ENCODE measurements at places on chromosomes 7 and 10. TPM values are rescaled to one million over a fixed set of nuclear protein-coding genes. Genes with fewer than 3 reads are reported as not detected.

GRCh38 chr10:43409385-43410109 is 561 bp upstream of the HNRNPF start:
- peak; percentile 64 for DNase-seq

DNA sequence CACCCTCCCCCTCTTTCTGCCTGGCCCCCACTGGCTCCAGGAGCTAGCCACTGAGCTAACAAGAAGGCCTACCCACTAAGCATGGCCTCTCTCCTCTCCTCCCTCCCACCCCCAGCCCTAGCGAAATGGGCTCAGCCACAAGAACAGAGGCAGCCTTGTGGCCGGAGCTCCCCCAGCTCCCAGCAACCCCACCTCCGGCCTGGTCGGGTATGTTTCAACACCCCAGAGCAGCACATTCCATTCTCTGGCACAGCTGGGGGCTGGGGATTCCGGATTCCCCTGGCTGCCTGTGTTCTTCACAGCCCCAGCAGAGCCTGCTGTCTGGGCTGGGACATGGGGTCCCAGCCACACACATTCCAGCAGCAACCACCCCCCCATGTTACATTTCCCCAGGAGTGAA is 9.0 kb downstream of the SFRP5 start:
- DNase-seq, result peak; percentile 45

DNA sequence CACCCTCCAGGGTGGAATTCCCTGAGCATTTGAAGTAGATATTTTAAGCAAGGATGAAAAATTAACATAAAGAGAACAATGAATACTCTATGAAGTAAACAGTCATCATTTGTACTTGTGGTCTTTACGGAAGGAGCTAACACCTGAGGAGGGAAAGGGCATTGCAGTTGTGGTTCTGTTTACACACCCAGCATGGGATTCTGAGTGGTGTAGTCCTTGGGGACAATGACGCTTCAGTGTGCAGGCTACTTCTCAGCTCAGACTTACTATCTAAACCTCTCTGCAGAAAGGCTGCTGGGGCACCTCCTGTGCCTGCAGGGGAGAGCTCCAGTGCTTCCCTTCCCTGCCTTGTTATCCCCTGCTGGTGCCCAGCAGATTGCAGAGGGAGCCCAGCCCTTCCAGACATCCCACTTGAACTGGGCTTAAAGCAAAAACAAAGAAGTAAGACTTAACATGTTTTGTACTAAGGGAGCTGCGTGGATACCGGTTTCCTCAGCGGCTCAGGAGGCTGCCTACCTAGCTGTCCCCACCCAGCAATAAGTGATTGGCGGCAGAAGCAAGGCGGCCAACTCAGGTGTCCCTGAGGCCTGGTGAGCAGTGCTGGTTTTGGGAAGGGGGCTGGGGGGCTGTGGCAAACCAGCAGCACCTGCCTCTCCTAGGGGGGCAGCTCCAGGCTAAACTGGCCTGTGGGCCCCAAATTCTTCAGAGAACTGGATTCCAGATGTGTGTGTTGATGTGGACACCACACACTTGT is 89.1 kb downstream of the CELF2 start:
- DNase-seq, result no peak

Gene WEE2
- total RNA-seq, result not detected

GRCh38 chr10:21281765-21282484 is 243.6 kb downstream of the SKIDA1 start:
- DNase-seq, result no peak

- DNase-seq, result no peak
Observed at GRCh38 chr7:16202303-16202702, 219.0 kb downstream of the CRPPA start.

DNA sequence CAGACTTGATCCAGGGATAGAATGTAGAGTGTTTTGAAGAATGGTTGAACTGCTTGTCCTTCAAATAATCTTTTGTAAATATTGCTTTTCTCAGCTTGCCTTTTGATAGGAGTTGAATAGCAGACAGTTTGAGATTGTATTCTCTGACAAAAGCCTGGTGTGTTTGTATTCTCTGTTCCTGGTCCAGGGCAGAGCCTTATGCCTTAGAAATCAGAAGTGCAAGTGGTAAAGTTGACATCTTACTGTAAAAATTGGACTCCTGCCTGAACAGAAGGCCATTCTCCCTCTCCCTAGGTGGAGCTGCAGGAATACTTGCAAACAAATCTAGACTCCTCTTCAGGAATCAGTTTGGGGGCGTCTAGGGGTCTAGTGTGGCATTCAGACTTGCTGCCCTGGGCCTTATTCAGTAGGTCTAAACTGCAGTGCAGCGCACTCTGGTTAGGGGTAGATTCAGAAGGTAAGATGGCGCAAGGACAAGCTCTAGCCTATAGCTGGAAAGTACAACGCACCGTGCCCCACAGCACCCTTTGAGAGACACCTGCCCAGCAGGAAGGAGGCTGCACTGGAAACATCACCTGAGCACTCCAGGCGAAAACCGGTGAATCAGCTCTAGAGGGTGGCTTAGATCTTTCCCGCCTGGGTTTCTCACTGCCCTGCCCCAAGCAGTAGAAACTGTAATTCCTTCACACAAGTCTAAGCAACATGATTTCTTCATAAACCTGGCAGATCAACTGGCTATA is 608.5 kb upstream of the GALNT17 start:
- DNase-seq, result no peak

- DNase-seq, result no peak
Observed at GRCh38 chr7:99693427-99694200, 13.8 kb upstream of the CYP3A5 start.

Gene KIAA1217
- total RNA-seq, result 32.6 TPM

GRCh38 chr7:17063045-17063383 is 181.2 kb upstream of the AGR3 start:
- DNase-seq, result no peak

GRCh38 chr10:7948371-7949000 is 106.0 kb upstream of the GATA3 start:
- no peak for DNase-seq

Gene MSMB
- total RNA-seq, result not detected

DNA sequence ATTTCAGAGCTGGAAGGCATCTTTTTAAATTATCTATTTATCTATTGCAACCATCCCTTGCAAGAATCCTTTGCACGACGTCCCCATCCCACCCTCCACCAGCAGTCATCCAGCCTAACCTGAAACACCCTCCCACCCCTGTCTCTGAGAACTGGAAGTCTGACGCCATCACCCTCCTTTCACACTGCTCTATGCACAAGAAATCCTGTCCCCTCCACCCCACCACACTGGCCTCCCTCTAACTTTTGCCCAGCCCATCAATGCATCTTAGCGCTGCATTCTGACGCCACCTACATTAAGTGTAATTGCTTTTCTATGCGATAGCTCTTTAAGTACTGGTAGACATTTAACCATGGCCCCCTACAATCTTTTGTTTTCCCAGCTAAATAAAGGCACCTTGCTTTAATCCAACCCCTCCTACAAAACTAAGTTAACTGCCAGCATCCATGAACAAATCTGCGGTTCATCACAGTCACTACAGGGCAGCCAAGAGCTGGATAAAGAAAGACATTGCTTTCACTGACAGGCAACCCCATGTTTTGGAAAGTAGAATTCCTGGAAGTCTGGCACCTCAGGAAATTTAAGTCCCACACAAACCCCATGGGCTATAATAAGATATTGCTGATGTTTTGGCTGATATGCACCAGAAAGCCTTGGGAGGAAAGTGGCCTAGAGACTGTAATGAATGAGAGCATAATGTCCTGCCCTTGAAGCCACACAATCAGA is 128.0 kb downstream of the GLI3 start:
- DNase-seq, result no peak

- DNase-seq, result no peak
Observed at GRCh38 chr7:108016841-108017775, 14.1 kb upstream of the LAMB1 start.

- DNase-seq, result no peak
Observed at GRCh38 chr7:102295346-102296178, 8.9 kb downstream of the SH2B2 start.

Gene ACSL5
- total RNA-seq, result 10.5 TPM

Gene GRID2IP
- total RNA-seq, result 0.08 TPM

GRCh38 chr7:37013771-37014170 is 289.5 kb upstream of the AOAH start:
- DNase-seq, result no peak

GRCh38 chr10:13765641-13766341 is 179.0 kb downstream of the PRPF18 start:
- DNase-seq, result no peak

- no peak for DNase-seq
Observed at GRCh38 chr7:113521468-113521867, 397.3 kb downstream of the PPP1R3A start.

GRCh38 chr7:103123529-103123928 is 25.4 kb downstream of the NAPEPLD start:
- DNase-seq, result no peak

- DNase-seq, result no peak
Observed at GRCh38 chr7:95931460-95932232, 159.3 kb downstream of the DYNC1I1 start.

Gene GATA3
- 1.9 TPM for total RNA-seq

- no peak for DNase-seq
Observed at GRCh38 chr10:22324413-22324812, 3.5 kb downstream of the BMI1 start.

- DNase-seq, result no peak
Observed at GRCh38 chr10:7519351-7519750, 108.5 kb upstream of the SFMBT2 start.

Gene ABCF2
- 21.4 TPM for total RNA-seq

DNA sequence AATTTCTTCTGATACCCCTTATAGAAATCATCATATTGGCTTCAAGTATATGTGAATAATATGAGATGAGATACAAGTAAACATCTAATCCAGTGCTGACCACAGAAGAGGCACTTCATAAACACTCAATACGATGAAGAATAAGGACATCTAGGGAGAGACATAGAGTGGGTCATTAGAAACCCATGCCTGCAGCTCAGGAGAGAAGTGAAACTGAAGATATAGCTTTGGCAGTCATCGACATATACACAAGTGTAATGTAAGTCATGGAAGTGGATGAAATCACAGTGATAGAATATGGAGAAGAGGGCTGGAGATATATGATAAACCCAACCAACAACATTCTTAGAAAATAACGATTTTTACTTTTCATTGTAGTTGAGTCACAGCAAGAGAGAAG is 665.0 kb downstream of the PARD3 start:
- DNase-seq, result no peak

DNA sequence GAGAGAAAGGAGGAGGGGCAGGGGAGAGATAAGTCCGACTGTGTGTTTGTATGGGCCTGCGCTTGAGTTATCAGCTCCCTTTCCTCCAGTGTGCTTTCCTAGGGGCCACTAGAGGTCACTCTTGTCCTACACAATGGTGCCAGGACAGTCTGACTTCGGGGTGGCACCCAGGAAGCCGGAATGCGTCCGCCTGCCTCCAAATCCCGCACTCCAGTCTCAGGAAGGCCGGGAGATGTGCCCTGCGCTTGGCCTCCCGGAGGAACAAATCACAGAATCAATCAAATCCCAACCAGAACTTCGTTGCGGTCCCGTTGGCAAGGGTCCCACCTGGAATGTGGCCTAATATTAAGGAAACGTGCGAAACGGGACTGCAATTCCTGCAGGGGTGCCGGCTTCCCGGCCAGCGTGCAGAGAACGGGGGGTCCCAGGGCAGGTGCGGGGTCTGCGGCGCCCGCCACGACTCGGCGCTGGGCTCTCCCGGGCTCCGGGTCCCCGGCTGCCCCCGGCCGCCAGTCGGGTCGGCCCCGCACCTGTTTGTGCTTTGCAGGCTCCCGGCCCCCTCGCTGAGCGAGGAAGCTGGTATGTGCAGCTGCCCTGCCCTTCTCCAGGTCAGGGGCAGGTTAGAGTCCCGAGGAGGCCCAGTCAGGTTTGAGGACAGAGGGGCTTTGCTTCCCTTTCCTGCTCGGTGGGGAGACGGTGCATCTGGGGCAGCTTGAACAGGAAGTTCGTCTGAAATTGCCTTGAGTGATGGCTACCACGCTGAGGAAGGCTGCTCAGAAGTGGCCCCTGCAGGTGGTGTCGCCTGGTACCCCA is 21.0 kb upstream of the HPS1 start:
- peak; percentile 70 for DNase-seq

DNA sequence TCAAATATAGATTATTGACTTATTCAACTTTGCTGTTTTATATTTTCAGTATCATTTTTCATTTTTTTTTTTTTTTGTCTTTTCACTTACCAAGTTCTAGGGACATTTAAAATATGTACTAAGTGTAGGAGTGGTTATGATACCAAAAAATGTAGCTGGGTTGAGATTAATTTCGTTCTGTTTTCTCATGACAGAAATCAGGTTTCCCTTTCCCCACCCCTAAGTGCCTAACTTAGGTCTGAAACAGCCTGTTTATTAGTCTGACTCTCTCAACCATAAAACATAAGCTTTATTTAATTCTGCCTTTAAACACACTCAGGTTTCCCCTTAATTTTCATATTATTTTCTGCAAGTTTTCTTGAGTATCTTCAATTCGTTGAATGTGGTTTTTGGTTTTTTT is 22.1 kb downstream of the TMEM106B start:
- no peak for DNase-seq

DNA sequence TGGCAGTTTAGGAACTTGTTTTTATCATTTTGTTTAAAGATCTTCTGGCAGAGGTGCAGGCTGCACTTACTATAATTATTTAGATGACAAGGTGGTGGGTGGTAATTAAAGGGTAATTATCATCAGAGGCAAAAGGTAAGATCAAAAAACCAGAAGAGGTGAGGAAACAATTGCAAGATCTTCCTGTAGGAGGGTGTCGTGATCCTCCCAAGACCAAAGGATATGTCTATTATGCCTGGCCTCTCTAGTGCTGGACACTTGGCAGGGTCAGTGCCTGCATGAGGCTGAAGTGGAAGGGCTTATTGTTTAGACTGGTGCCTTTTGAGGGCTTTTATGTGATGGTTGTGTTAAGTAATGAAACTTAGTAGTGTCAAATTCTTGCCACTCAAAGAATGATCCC is 1.8 kb upstream of the WAPL start:
- no peak for DNase-seq

GRCh38 chr10:110657973-110658691 is 14.0 kb downstream of the RBM20 start:
- no peak for DNase-seq

Gene IQUB
- total RNA-seq, result 0.24 TPM

- DNase-seq, result no peak
Observed at GRCh38 chr10:33016988-33017387, 59.0 kb upstream of the ITGB1 start.

Gene METTL27
- 0.32 TPM for total RNA-seq

Gene MYO1G
- 3.5 TPM for total RNA-seq

DNA sequence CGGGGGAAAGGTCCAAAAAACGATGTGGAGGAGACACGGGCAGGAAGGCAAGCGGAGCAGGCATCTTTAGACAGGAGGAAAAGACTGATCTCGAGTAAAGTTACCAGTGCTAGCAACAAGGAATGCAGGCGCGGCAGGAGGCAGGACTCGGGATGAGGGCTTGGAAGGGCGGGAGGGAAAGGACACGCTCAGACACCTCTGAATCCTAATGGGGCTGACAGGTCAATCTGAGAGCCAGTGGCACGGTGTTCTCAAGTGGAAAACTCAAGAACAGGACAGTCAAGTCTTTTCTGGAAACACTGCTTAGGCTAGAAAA is 155.3 kb upstream of the COBL start:
- no peak for DNase-seq

Gene OR2A12
- not detected for total RNA-seq

GRCh38 chr7:117829450-117830117 is 43.7 kb downstream of the CTTNBP2 start:
- no peak for DNase-seq

Gene PRLHR
- total RNA-seq, result not detected

Gene PCLO
- total RNA-seq, result 2.7 TPM

GRCh38 chr7:18086165-18087025 is 58.7 kb upstream of the PRPS1L1 start:
- DNase-seq, result peak; percentile 42

Data from left cardiac atrium (tissue), 4 donors.